ENCODE measurements at places on chromosomes 4 and X.
A peak's percentile ranks its signal among the peaks of the same experiment; 100 is the strongest.

DNA sequence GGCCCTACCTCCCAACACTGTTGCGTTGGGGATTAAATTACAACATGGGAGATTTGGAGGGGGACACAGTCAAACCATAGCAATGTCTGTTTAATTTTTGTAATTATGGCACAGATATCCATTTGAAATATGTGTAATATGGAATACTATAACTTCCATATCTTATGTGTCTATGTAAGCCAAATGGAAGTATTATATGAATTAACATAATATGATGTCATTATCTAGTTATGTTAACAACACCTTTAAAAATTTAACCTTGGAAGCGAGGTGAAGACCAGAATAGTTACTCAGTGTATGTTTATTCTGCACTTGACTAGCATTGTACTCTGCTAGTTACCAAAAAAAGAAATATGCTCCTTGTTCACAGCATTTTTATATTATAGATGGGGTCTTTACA lies 4.3 kb downstream of the SMARCA5 start:
- DNase-seq: no peak

DNA sequence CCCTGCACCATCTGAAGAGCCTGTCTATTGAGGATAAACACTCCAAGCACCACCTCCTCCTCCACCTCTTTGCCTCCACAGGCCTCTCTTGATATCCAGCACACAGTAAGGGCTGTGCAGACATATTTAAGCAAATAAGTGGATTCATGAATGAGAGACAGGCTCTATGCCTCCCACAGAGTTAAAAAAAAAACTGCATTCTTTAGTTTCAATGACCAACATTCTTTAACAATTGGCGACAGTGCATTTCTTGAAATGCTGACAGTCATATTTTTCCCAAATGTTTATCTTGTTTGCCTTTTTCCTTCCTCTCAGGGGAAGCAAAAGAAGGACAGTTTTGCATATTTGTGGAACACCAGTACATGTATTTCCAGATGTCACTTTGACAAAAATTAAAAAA lies 38.6 kb downstream of the MXRA5 start:
- no peak for DNase-seq

- no peak for DNase-seq
These were observed 14.7 kb upstream of the ANXA5 start for GRCh38 chr4:121711263-121712000.

- no peak for DNase-seq
These were observed 77.5 kb downstream of the CYTL1 start for GRCh38 chr4:4941751-4942150.

DNA sequence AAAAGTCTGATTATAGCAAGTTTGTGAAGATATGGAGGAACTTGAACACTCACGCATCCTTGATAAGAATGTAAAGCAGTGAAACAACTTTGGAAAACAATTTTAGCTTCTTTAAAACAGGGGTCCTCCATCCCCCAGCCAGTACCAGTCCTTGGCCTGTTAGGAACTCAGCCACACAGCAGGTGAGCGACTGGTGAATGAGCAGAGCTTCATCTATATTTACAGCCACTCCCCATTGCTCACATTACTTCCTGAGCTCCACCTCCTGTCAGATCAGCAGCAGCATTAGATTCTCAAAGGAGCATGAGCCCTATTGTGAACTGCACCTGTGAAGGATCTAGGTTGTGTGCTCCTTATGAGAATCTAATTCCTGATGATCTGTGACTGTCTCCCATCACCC lies 530.3 kb upstream of the PRKX start:
- DNase-seq: no peak

GRCh38 chr4:84634961-84635360 lies 52.0 kb downstream of the CDS1 start:
- DNase-seq: no peak

DNA sequence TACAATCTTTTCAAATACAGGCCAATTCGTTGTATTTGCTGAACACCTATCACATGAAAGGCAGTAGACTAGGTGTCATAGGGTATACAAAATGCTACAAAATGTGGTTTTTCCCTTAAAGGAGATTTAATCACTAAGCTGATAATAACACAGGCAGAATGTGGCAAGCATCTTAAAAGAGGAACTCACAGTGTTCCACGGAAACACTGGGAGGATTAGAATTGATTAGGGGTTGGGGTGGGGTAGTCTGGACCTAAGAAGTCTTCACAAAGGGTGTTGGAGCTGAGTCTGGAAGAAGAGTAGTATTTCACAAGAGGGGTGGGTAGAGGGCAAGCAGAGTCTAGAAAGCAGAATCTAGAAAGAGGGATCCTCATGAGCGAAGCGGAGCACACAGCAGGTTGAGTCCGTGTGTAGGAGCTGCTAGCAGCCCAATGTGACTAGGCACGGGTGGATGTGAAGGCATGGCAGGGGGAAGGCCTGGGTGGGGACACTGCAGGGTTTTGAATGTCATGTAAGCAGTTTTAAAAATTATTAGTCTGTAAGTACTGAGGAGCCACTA lies 123.6 kb downstream of the MGST2 start:
- DNase-seq: no peak

DNA sequence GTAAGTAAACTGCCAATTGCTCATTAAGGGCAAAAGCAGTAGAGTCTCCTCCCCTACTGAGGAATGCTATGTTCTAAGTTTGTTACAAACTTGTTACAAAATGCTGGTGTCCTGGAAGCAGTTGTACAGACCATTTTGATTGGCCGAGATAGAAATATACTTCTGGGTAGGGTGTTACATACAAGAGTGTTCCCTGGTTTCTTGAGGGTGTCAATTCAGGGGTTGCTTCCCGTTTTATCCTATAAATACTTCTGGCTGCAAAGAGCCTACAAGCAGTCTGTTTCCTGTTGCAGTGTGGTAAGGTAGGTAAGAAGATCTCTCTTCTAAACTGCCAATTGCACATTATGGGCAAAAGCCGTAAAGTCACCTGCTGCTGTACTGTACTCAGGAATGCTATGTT lies 5.7 kb downstream of the TRPC5OS start:
- no peak for DNase-seq

GRCh38 chr4:41575207-41575606 lies 37.2 kb downstream of the LIMCH1 start:
- DNase-seq: no peak

DNA sequence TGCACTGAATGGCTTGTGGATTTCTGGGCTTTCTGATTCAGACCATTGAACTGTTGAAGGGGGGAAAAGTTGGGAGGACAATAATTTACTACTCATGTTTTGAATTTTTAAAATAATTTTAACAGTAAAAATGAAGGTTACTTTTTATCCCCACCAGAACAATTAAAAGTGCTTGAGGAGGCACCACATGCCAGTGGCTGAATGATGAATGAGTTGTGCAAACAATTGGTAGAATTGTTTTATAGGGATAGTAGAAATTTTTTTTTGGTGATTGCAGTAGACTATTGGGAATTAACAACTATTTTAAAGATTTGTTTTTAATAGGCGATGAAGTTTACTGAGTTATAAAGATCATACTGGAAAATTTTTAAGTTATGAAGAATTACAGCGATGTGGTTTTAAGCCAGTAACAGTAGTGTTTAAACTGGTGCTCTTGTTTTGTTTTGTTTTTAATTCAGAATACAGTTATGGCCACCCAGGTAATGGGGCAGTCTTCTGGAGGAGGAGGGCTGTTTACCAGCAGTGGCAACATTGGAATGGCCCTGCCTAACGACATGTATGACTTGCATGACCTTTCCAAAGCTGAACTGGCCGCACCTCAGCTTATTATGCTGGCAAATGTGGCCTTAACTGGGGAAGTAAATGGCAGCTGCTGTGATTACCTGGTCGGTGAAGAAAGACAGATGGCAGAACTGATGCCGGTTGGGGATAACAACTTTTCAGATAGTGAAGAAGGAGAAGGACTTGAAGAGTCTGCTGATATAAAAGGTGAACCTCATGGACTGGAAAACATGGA lies 2.7 kb downstream of the REST start:
- no peak for DNase-seq

DNA sequence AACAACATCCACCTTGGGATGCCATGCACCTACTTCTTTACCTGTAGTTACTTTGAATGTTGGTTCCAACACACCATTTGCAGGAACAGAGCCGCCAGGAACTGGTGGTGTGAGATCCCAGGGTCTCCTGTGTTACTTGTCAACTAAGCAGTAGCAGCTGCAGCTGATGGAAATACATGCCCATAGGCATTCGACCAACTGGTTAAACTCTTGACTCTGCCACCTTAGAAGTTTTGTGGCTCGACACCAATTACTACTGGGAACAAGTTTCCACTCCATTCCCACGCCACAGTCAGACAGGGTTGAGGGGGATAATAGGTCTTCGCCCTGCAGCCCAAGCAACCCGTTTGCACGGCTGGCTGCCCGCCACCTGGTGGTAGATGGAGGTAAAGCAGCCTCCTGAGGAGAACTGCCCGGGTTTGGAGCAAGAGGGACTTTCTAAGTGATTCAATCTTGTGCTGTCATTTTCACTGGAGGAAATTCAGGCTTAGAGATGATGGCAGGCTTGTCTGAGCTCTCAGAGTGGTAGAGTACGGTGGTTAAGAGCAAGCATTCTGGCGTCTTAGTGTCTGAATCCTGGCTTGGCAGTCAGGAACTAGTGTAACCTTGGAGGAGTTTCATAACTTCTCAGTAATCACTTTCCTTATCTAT lies 119.1 kb upstream of the TRIM2 start:
- DNase-seq: peak; percentile 70

DNA sequence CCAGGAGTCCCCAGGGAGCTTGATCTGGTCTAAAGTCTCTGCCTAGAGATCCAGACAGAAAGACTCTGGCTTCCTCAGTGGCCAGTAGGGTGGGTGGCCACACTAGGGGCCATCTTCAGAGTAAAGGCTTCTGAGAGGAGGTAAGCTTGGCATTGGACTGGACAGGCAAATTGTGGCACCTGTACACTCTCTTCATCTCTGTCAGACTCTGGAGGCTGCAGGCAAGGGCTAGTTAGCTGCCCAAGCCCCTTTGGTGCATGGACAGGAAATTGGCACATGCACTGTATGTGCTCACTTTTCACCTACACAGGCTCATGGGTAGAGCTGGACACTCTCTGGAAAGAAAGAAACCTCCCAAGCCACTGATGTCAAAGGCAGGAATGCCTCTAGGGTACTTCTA lies 142.8 kb downstream of the PJA1 start:
- DNase-seq: no peak

DNA sequence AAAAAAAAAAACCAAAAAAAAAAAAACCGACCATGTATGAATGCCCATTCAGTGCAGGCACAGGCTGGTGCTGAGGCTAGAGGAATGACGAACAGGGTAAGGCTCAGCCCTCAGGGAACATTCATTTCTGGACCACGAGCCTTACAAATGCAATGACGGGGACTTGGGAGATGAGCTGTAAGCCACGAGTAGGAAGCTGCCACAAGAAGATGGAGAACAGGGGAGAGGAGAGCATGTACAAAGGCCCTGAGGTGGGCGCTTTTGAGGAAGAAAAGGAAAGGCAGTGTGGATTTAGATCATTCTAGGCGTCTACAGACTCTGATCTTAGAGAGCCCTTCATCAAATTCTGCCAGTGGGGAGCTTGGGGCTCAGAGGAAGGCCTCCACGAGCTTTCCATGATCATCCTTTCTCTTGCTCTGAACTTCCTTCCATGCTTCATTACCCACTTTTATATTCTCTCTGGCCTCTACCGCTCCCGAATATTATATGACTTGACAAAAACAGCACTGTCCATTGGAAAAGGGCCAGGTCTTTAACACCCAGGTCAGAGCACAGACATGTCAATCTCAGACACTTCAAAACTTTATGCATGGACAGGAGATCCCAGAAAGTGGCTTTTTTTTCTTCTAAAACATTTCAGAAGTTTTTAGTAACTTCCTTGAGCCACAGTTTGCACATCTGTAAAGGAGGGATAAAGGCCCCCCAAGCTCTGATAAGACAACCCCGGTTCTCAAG lies 3.3 kb upstream of the ZNF518B start:
- DNase-seq: no peak

DNA sequence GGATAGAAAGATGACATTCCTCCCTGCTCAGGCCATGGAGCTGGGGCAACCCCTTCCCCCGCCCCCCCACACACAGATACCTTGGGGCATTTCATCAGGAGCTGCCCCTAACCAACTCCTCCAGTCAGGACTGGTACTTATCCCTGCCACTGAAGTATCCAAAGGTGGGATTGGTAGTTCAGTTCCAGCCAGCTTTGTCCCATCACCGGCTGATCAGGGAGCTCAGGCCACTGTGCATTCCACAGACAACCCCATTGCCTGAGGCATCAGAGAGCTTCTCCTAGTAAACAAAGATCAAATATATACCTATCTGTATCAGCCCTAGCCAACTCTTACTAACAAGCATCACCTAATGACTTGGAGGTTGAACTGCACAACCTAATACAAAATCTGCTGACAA lies 218.2 kb upstream of the FMR1 start:
- DNase-seq: no peak

GRCh38 chr4:30330894-30331652 lies 389.1 kb upstream of the PCDH7 start:
- DNase-seq: no peak

DNA sequence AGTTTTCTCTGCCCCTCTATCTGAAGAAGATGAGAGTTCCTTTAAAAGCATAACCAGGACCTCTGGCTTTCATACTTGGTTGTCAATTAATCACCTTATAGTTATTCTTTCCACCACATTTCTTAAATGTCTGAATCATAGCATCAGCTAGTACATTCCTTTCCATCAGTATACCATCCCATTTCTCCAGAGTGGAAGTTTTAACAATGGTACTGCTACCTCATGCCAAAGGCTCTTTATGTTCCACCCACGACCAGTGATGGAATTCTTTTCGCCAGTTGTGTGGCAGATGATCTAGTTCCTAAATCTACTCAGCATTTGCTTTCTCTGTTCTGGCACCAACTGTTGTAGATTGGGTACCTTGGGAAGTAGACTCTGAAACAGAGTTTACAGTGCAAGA lies 379.8 kb downstream of the ZNF674 start:
- DNase-seq: no peak

DNA sequence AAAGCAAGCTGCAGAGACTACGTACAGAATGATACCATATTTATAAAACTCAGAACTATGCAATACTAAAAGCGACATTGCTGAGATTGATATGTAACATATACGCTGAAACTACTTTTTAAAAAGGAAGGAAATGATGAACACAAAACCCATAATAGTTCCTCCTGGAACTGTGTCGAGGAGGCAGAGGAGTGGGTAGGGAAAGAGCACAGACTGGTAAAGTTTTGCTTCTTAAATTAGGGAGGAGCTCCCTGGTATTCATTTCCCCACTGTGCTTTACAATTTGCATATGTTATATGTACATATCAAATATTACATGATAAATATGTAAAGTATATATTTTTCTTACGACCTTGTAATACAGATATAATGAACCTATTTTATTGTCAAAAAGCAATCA lies 13.9 kb downstream of the UFSP2 start:
- no peak for DNase-seq

DNA sequence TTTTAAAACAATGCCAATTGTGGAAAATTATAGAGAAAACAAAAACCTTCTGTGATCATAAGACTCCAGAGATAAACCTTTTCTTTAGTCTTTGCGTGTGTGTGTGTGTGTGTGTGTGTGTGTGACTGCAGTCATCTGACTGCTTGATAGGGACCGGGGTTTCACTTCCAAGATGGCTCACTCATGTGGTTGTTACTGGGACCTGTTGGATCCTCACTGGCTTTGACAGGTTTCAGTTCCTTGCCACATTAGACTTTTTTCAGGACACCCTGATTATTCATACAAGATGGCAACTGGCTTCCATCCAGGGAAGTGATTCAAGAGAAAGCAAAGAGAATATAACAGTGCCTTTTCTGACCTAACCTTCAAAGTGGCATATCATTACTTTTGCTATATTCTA lies 21.9 kb upstream of the MAD2L1 start:
- no peak for DNase-seq

- DNase-seq: peak; percentile 13
These were observed 797 bp downstream of the CD99L2 start for GRCh38 chrX:150897421-150898320.

Measured in T-helper 1 cell (primary cell).